Activated CD8-positive, alpha-beta memory T cell treated with anti-CD3 and anti-CD28 coated beads for 1 hour (primary cell): ENCODE measurements at places on chromosomes 3 and 15.

GRCh38 chr3:34955680-34956079 lies 683.6 kb upstream of the ARPP21 start:
- no peak for DNase-seq

DNA sequence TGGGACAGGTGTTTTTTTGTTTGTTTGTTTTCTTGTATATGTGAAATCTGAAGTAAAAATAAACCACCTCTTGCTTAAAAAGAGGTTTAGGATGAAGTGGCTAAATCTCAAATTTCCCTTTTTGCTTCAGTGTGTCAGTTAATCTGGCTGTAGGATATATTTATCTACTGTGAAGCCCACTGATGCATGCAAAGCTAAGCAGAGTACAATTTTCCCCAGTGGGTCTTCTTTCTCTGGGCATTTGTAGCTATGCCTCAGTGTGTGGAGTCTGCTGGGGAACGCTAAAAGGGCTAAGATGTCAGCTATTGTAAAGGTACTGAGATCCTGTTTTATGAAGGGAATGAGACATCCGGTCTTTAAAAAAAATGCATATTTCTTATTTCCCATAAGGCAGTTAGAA lies 190.6 kb downstream of the TCF12 start:
- DNase-seq, result no peak

DNA sequence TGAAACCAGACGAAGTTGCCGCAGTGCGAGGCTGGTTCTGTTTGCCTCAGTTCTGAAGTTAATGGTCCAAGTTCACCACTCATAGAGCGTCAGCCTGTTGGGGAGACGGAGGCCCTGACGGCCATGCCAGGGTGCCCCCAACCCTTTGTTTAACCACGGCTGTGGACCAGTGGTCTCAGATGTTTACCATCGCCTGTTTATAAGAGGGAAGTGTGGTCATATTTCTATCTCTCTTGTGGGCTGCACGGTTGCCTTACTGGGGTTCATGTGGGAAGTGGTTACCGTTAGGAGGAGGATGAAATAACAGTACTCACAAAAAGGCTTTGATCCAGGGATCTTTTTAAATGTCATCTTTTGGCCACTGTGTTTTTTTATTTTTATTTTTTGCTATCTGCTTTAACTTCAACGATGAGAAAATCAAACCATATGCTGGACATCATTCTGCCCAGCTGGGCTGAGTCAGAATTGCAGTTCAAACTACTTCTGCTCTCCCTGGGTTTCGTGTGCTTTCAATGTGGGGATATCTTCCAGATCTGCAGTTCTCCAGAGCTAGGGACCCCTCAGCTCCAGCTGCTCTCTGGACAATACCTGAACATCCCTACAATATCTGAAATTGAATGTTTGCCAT lies 17.8 kb downstream of the SMAD3 start:
- DNase-seq, result no peak

- DNase-seq, result no peak
These were observed at the start of gene SEMA6D for GRCh38 chr15:47717036-47717612. Gene SEMA6D (plus strand): TSS chr15:47717505. CDS start chr15:47759799, 42,294 bp downstream.

GRCh38 chr3:64983583-64984359 lies 296.0 kb upstream of the ADAMTS9 start:
- DNase-seq, result no peak

DNA sequence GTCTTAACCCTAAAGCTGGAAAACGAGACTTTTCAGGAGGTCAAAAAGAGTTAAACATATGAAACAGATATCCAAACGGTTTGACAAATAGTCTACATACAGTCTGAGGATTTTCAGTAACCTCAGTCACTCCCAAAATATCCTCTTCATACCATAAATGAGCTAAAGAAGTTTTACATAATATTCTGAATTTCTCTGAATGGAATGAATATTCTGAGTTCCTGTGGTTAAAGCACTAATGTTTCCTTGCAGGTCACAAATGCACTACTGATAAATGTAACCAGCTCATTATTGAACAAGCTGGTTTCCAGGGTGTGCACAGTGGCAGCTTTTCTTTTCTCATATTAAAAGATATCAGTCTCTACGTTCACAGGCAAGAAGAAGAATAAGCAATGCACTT lies 137.4 kb upstream of the POU1F1 start:
- DNase-seq, result no peak

- DNase-seq, result no peak
These were observed 539 bp upstream of the LAMB2 start for GRCh38 chr3:49133226-49133951.

- DNase-seq, result no peak
These were observed 18.3 kb downstream of the P2RY1 start for GRCh38 chr3:152853196-152853595.

GRCh38 chr15:82969353-82969752 lies 16.7 kb upstream of the RAMAC start:
- DNase-seq, result no peak

GRCh38 chr3:28756056-28756455 lies 407.4 kb upstream of the AZI2 start:
- no peak for DNase-seq

DNA sequence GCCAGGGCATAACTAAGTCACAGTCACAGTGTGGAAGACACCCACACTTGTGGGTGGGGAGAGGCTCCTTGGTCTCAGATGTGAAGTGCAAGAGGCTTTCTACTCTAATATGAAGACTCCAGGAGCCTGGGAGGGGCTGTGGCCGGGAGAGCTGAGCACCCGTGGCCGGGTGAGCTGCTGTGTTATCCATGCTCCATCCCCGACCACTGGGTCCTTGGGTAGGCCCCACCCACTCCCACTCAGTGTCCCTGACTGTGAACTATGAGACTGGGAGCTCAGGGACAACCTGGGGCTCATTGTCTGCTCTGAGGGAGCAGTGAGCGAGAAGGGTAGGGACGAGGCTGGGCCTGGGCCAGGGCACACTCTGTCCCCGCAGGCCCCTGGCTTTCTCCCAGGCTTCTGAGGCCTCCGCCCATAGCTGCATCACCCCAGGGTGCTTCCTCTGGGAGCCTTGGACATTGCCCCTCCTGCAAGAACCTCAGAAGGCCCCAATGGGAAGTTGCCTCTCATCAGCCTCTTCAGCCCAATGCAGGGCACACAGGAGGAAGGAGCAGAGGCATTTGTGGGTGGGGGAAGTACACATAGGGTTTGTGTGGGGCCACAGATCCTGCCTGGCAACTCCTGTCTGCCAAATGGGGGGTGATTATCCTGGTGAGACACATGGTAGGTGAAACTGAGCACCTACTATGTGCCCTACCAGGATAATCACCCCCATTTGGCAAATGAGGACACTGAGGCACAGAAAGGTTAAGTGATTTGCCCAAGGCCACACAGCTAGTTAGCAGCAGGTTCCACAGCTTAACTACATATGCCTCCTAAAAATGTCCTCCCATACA lies 2.4 kb downstream of the ANPEP start:
- DNase-seq, result no peak

DNA sequence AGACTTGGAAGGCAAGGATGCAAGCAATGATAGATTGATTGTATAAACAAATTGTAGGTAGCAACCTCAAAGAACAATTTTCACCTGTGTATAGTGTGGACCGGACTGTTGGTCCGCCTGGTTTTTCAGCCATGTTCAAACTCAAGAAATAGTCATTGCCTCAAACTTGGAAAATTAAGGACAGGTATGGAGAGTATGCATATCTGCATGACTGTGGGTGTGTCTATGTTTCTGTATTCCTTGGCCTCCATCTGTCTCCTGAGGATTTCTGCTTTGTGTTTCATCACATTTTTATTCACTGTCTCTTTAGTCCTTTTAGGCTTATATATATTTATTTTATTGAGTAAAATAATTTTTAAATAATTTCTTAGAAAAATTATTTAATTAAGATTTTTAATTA lies 53.9 kb upstream of the RASA2 start:
- DNase-seq, result no peak

GRCh38 chr3:60935709-60936108 lies 315.5 kb downstream of the FHIT start:
- DNase-seq, result no peak

- no peak for DNase-seq
These were observed 417 bp downstream of the TBCCD1 start for GRCh38 chr3:186566772-186567071.
